Activated CD8-positive, alpha-beta memory T cell treated with anti-CD3 and anti-CD28 coated beads for 1 hour (primary cell): ENCODE measurements at places on chromosomes 13 and 19.

- no peak for DNase-seq
Observed at GRCh38 chr19:7865262-7865911, 8.8 kb downstream of the PRR36 start.

DNA sequence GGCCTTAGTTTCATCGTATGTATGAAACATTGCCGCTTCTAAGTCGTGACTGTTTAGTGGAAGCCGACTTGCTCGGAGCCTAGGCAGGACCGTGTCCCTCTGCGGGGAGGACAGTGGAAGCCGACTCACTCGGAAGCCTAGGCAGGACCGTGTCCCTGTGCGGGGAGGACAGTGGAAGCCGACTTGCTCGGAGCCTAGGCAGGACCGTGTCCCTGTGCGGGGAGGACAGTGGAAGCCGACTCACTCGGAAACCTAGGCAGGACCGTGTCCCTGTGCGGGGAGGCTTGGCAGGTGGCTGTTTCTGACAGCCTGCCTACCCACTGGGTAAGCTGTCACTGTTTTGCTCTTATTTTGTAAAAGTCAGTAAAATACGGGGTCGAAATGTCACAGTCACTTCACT, 20.4 kb upstream of the DCUN1D2 start:
- DNase-seq, result no peak

- DNase-seq, result no peak
Observed at GRCh38 chr19:48295458-48295857, 25.6 kb downstream of the ZNF114 start.

GRCh38 chr19:19451429-19452242, 46.2 kb downstream of the GATAD2A start:
- no peak for DNase-seq

- DNase-seq, result no peak
Observed at GRCh38 chr19:49337267-49338022, 2.2 kb downstream of the CD37 start.

GRCh38 chr19:46573679-46574498, 27.2 kb upstream of the CALM3 start:
- no peak for DNase-seq

DNA sequence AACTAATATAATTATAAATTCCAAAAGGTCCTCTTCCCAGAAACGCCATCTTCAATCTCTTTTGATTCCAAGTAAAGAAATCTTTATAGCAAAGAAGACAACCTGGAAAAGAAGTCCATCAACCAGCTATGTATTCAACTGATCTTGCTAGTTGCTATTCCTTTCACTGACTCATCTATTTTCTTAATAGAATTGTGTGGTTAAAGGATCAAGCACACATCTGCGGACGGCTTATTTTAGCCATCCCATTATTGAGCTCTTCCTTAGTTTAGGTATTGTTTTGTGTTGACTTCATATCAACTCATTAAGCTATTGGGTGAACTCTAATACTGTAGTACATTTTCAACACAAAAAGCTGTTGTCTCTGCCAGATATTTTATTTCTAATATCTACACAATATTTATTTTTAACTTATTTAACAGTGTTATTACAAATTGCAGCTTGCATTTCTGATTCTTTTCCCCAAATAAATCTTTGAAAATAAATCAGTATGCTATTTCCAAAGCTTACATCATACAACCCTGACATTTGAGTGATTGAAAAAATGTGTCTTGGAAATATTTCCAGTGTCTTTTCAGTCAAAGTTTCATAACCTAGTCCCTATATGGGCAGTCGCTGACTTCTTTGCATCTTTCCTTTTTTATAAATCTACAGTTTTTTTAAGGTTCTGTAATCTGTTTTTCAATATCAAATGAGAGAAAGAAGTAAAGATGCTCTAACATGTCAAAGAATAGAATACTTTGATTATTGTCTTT, 158.8 kb upstream of the SPRY2 start:
- no peak for DNase-seq

GRCh38 chr13:48600374-48601364, 53.1 kb upstream of the CYSLTR2 start:
- DNase-seq, result no peak

DNA sequence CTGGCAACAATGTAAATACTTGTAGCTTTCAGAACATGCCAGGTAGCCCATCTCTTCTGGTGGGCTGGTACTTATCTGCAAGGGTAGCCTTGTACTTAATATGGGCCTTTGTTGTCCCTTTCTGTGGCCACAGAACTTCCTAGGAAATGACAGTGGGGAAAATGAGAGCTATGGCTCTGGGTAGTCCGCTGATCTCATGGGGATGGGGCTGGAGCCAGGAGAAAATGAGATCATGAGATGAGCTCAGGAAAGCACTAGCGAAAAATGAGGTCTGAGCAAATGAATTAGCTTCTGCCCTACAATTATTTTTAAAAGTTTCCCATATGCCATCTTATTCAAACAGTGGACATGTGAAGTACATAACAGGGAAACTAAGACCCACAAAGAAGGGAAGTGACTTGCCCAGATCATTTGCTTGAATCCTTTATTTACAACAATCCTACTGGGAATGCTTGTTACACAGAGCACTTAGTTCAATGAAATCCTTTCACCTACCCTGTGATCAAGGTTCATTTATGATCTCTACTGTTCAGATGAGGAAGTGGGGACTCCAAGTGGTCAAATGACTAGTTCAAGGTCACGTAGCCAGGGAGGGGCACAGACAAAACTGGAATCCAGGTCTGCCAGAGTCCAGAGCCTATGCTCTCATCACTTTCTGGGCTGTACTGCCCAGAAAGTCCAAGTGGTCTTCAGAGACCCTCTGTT, 87.1 kb downstream of the PTPRS start:
- no peak for DNase-seq

- peak; percentile 13 for DNase-seq
Observed at GRCh38 chr13:113448885-113449692, 4.2 kb downstream of the ADPRHL1 start.

DNA sequence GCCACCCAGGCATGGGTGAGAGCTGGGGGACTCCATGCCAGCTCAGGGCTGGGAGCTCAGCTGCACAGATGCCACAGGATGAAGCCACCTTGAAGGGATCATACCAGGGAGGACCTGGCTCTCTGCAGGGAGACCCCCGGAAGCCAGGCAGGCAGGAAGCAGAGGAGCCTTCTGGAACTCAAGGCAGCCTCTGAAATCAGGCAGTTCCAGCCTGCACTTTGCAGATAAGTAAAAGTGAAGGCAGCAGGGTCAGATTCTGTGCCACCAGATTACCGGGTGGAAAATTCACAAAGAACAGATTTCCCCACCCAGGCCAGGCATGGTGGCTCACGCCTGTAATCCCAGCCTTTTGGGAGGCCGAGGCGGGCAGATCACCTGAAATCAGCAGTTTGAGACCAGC, 2.5 kb downstream of the TMEM259 start:
- DNase-seq, result no peak

- no peak for DNase-seq
Observed at GRCh38 chr19:30887042-30887441, 462.2 kb downstream of the TSHZ3 start.

DNA sequence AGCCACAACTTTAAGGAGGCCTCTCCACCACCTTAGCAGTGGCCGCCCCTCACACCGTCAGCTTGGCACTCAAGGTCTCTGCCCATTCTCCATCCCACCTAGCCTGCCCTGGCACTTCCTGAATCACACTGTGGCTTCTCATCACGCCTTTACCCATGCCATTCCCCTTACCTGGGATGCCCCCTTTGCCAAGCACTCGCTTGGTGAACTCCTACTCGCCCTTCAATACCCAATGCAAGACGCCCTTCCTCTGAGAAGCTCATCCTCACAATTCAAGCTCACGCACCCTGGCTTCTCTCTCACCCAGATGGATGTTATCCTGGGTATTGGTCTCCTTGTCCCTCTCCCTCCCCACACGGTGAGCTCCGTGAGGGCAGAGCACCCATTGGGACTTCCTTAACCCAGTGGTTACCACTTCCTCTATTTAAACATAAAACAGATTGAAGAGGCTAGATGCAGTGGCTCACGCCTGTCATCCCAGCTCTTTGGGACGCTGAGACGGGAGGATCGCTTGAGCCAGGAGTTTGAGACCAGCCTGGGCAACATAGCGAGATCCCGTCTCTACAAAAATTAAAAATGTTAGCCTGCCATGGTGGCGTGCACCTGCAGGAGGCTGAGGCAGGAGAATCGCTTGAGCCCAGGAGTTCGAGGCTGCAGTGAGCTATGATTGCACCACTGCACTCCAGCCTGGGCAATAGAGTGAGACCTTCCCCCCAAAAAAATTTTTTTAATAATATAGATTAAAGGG, 12.6 kb upstream of the SHD start:
- DNase-seq, result no peak

DNA sequence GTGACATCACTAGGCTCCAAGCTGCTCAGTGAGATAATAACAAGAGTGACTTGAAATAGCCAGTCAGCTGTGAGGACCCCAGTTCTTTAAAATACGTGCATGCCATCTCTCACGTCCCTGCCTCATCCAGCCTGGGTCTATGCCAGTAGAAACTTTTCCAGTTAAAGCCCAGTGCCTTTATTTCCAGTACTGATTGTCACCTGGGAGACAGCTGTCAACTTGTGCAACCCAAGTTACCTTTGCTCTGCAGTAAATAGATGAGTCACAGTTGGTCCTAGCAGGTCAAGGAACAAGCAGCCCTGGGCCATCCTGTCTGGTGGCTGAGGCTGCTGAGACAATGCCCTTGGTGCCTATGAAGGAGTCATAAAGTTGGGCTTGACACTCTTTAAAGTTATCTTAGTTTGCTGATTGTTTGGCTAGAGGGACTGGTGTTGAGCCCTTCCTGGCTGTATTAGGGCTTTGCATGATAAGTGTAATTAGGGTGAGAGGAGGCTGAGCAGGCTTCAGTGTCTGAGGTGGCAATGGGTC, 228.7 kb downstream of the LACC1 start:
- no peak for DNase-seq

GRCh38 chr13:100533588-100534041, 55.0 kb downstream of the GGACT start:
- no peak for DNase-seq

- DNase-seq, result no peak
Observed at GRCh38 chr13:43441464-43441863, 345.3 kb downstream of the ENOX1 start.

GRCh38 chr13:60756306-60756705, 359.3 kb downstream of the TDRD3 start:
- no peak for DNase-seq

DNA sequence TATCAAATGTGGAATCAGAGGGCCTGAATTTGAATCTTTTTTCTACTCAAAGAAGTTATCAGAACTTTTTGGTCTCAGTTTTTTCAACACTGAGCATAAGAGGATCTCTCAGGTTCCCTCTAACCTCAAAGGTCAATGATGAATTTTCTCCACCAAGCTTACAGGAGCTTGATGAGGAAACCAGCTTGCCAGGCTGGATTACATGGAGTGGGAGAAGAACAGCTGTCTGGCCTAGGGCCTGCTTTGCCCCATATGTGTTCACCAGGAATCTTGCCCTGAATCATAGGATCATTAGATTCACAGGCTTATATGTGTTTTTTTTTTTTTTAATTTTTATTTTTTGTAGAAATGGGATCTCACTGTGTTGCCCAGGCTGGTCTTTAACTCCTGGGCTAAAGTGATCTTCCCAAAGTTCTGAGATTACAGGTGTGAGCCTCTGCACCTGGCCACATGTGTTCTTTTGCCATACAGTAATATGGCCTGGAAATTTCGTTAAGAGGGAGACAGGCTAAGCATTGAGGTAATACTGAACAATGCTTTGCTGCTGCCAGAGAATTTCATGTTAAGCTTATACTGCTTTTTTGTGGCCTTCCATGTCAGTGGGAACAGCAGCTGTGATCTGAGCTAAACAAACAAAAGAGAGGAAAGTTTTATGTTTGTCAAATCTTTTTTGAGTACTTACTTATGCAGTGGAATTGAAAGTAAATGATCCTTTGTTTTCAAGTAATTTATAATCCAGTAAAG, 110.6 kb downstream of the DNAJC3 start:
- DNase-seq, result no peak

DNA sequence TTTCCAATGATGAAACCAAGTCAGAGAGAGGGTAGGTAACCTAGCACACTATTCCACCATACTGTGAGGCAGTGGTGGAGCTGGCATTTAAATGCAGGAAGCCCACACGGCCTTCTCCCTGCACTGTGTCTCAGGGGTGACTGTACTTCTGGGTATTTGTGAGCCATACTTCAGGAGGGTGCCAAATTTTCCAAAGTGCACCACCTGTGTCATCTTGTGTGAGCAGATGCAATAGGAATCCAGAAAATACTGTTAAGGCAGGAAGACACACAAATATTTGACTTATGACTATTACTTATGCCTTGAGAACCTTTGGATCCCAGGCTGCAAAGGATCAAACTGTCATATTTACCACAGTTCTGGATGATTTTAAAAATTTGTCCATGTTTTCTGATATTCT, 17.3 kb downstream of the ZNF229 start:
- no peak for DNase-seq

- DNase-seq, result no peak
Observed at GRCh38 chr19:18233224-18233825, 7.1 kb upstream of the PDE4C start.

- no peak for DNase-seq
Observed at GRCh38 chr19:35757231-35757748, 461 bp upstream of the HSPB6 start.

GRCh38 chr19:7692417-7693088, 9.4 kb downstream of the FCER2 start:
- no peak for DNase-seq

- no peak for DNase-seq
Observed at GRCh38 chr19:48633148-48634035, 3.8 kb downstream of the DBP start.

- DNase-seq, result no peak
Observed at GRCh38 chr19:30160426-30160825, 211.8 kb upstream of the ZNF536 start.

- peak; percentile 34 for DNase-seq
Observed at GRCh38 chr19:56538761-56539263, at the start of gene ZFP28. Gene ZFP28, plus strand, starts transcription at chr19:56538948. Its CDS starts 71 bp downstream, at chr19:56539019.

DNA sequence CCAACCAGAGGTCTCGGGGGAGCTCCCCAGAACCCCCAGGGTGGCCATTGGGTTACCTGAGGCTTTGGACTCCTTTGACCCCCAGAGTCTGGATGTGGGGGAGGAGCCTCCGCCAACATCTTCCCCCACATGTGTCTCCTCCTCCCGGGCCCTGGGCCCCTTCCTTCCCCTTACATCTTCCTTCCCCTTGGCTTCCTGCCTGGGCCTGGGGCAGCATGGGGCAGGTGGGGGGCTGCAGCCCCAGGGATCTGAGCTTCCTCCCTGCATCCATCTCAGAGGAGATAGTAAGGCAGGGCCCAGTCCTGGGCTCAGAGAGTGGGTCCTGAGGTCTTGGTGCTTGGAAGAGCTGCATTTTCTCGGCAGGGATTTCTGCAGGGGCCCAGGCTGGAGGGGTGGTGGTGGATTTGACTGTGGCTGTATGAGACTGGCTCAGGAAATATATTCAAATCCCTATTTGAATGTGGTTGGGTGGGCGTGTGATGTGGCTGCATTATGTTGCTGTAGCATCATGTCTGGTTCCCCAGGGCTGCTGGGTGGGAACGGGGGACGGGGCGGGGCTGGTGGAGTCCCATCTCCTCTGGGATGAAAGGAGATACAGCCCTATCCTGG, 919 bp downstream of the VAV1 start:
- no peak for DNase-seq

GRCh38 chr19:36100476-36100875, 10.5 kb upstream of the OVOL3 start:
- DNase-seq, result no peak
